Fibroblast of skin of scalp (primary cell): ENCODE measurements at places on chromosomes 12 and 14.

DNA sequence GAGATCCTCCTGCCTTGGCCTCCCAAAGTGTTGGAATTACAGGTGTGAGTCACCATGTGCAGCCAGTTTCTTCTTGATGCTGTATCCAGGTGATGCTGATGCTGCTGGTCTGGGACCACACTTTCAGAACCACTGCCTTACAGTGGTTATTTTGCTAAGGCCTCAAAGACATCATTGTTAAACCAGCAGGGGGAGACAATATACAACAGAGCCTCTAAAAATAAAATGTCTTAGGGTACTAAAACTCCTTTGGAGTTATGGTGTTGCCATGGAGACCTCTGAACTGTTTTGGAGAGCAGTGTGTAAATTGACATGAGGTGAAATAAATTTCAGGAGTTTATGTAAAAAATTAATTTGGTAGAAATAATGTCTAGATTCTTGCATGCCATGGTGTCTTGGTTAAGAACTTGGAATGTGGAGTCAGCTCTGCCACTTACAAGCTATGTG lies 1.1 kb upstream of the ARG2 start:
- peak; percentile 83 for DNase-seq

DNA sequence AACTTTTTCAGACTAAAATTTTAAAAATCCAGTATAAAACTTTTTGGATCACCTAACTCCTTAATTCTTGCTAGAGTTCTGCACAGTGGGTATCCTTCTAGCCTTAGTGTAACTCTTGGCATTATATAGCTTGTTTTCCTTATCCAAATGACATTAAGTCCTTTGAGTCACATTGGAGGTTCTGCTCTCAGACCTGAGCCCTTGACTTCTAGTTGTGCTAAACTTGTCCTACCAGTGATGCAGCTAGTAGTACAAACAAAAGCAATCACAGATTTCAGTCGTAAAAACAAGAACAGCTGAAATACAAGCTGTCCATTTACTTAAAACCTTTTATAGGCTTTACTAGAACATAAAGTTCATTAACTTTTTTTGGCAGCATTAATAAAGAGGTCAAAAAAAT lies 10.5 kb downstream of the ZBTB1 start:
- DNase-seq: no peak

DNA sequence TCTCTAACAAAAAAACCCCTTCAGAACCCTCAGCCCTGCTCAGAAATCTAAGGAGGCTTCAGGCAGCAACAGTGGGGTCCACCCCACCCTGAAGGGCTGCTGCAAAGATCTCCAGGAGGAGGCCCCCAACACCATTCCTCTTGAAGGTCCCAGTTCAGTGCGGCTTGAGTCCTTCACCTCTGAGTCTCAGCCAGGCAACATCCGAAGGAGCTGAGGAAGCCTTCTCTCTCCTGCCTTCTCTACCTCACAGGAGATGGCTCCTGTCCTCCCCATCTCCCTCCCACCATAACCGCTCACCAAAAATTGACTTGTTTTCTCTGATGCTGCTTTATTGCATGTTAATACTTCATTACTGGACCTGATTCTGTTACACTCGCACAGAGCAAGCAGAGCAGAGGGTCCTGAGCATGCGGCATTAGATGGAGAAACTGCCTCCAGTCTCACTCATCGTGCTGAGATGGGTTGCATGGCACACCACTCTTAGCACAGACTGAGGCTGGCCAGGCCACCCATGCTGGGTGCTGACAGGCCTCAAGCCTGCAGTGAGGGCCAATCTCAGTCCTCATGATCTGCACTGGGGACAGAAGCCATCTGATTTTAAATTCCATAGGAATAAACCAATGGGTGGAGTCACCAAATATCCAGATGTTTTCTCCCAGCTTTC lies 224.8 kb downstream of the CACNA1C start:
- DNase-seq: peak; percentile 79

DNA sequence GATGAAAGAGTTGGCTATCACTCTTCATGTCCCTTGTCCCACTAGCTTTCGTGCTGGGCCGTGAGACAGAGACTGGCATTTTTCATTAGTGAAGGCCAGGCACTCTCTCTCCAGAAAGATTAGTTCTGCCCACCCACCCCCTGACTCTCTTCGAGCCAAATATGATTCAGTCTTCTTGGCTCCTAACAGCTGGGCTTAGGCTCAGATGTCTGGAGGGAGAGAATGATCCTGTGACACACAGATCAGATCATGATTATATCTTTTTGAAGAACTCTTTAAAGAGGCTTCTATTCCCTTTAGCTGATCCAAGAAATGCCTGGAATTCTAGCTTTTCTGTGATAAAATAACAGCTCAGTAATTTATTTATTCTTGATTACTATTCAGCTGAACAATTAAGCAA lies 5.2 kb upstream of the GNG2 start:
- no peak for DNase-seq

DNA sequence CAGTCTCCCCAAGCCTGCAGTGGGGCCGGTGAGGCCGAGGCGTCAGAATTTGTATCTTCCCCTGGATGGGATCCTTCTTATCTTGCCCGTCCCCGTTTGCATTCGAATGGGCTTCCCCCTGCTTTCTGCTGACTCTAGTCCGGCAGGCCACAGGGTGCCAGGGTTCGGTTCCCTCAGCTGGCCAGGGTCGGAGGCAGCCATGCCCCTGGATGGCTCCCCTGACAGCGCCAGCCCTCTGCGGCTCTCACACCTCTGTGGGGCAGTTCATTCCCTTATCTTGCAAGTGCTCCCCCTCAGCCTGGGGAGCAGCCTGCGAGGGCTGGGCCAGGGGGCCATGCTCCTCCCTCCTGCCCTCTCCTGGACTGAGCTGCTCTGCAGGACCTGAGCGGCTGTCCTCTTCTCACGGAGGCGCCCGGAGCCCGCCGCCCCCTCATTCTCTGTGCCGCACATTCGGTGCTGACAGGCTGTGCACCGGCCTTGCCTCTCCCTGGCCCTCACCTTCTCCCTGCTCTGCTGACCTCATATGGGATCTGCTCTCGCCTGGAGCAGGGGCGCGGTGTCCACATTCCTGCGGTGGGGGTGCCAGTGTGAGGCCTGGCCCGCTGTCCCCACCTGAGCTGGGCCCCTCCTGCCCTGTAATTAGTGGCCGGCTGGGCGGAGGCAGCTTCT lies 32.8 kb downstream of the KIF26A start:
- no peak for DNase-seq
